Omental fat pad (tissue), 4 donors: ENCODE measurements at places on chromosomes 13 and 19. TPM values are rescaled to one million over a fixed set of nuclear protein-coding genes. Genes with fewer than 3 reads are reported as not detected.

DNA sequence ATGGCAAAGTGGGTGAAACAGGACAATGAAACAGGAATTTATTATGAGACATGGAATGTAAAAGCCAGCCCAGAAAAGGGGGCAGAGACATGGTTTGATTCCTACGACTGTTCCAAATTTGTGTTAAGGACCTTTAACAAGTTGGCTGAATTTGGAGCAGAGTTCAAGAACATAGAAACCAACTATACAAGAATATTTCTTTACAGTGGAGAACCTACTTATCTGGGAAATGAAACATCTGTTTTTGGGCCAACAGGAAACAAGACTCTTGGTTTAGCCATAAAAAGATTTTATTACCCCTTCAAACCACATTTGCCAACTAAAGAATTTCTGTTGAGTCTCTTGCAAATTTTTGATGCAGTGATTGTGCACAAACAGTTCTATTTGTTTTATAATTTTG, 8.6 kb downstream of the CLN5 start:
- no peak for DNase-seq

- no peak for DNase-seq
These were observed 266.8 kb downstream of the KCNRG start for GRCh38 chr13:50282016-50282415.

DNA sequence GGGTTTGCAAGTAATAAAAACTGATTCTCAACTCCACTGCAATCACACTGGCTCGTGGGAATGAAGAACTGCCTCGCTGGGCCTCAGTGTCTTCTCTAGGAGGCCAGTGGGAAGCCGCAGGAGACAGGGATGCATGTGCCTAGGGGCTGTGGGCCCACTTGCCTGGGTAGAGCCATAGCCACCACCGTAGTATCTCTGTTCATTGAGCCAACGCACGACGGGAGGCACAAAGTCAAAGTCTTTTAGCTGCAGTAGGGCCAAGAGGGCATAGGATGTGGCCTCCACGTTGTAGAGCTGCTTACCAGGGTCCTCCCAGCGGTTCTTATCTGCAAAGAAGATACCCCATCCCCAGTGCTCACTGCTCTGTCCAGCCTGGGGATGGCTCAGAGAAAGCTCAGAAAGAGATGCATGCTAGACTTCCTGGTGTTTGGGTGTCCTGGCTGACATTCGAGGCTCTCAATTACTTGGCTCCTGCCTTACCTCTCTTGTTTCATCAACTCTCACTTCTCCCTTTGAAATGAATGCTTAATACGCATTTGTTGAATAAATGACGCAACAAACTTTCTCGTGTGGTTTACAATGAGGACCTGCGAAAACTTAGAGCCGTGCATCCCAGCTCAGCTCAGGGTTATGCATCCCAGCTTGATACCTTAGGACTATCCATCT, 16.1 kb upstream of the TNFSF14 start:
- no peak for DNase-seq

Gene ZNF444
- 10.4 TPM for total RNA-seq

Gene NPAS1
- total RNA-seq: 1.3 TPM
